ENCODE measurements at places on chromosomes 16 and 17.

DNA sequence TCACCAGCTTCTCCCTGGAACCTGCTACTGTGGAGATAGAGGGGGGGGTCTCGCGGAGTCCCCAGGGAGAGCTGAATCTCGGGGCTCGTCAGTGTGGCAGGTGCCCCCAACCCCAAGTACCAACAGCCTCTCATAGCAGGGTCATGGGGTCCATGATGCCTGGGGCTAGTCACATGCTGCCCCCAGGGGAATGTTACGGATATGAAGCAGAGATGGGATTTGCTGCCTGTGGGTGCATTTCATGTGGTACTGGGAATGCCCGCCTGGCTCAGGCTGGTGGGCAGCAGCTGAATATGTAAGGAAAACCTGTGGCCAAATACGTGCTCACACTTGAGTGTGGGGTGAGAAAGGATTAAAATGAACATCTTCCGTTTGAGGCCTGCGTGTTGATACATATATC is 49.4 kb downstream of the MEAK7 start:
- no peak for DNase-seq

- DNase-seq: no peak
These were observed 5.5 kb upstream of the SMG1 start for GRCh38 chr16:18931756-18932155.

DNA sequence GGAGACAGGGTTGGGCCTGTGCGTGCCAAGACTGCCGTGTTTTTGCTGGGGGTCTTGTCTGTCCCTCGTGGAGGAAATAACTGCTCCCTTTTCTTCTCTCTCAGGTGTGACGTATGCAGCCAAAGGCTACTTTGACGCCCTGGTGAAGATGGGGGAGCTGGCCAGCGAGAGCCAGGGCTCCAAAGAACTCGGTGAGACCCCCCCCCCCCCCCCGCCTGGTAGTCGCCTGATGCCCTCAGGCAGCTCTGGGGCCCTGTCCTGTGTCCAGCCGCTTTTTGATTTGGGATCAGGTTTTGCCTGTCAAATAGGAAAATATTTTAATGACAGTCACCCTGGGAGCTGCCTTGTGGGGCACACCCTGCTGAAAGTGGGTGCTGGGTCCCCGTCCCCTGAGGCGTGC is 22.8 kb downstream of the BAIAP2 start:
- no peak for DNase-seq

DNA sequence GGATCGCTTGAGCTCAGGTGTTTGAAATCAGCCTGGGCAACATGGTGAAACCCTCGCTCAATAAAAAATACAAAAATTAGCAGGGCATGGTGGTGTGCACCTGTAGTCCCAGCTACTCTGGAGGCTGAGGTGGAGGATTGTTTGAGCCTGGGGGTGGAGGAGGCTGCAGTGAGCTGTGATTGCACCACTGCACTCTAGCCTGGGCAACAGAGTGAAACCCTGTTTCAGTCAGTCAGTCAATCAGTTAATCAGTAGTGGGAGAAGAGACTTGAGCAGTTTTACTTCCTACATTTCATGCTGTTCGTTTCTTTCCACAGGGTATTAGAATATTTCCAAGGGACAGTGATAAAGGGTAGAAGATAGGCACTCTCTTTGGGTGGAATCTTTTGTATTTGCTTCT is 8.8 kb downstream of the MAP3K3 start:
- DNase-seq: no peak

- DNase-seq: no peak
These were observed 8.0 kb upstream of the STX4 start for GRCh38 chr16:31025339-31025738.
